Fibroblast of skin of left biceps (primary cell): ENCODE measurements at places on chromosomes 7 and 10.

DNA sequence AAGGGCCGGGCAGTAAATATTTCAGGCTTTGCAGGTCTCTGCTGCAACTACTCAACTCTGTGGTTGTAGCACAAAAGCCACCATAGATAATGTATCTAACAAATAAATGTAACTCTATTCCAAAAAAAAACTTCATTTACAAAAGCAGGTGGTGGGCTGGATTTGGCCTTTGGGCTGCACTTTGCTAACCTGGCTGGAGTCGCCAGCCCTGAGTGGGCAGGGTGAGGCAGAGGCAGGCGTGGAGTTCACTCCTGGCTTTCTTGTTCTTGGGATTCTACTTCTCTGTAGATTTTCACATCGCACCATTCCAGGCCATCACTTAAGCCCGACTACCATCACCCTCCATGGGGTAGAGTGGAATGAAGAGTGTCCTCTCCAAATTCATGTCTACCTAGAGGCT lies 367.6 kb upstream of the MGMT start:
- DNase-seq, result no peak

DNA sequence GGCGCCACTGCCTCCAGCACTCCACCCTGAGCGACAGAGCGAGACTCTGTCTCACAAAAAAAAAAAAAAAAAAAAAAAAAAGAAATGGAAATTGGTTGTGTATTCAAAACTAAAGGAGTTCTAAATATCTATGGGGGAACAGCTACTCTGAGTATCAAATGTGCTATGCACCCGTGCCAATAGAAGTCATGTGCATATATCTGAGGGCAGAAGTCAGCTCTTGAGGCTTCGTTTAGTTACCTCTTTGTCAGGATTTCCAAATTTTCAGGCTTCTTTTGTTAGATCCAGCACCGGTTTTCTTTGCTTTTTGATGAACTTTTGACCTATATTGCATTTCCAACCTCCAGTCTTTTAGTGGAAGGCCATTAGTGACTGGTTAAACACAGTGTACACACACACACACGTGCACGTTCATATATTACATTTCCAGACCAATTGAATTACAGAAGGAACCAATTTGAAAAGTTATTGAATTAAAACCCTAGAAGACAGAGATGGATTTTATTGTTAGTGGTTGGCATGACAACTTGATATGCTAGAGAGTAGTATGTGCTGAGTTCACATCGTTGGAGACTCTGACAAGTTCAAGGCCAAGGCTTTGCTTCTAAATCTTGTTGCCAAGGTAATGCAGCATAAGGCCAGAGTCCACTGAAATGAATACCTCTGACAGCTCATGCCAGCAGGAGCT lies 33.1 kb upstream of the ADD3 start:
- DNase-seq, result no peak

- no peak for DNase-seq
These were observed 19.8 kb downstream of the ADAMTS14 start for GRCh38 chr10:70692043-70692603.

DNA sequence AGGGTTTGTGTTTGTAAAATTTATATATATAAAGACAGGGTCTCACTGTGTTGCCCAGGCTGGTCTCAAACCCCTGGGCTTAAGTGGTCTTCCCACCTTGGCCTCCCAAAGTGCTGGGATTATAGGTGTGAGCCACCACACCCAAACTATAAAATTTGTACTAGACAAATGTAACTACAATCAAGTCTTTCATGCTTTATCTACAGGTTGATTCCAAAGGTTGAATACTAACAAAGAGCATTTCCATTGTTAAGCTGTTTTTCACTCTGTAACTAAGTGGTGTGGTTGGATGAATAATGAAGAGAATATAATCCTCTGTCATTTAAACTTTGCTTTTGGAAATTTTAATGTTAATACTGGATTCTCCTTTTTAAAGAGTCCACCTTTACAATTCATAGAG lies 22.5 kb downstream of the WDR37 start:
- no peak for DNase-seq

DNA sequence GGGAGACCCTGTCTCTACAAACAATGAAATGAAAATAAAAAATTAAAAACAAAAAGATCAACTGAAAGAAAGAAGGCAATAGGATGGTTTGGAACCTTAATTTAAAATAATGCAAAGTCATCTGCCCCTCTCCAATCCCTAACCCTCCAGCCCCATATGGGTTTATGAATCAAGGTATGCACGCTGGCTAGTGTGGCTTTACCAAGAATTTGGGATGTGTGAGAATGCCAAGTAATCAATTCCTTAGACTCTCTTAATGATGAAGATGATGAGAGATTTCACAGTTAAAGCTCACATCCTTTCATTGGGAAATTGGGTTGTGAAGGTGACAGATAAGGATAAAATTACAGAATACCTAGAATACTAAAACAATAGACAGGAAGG lies 147.1 kb upstream of the AOAH start:
- no peak for DNase-seq

GRCh38 chr7:120941064-120941463 lies 9.5 kb upstream of the ING3 start:
- no peak for DNase-seq

DNA sequence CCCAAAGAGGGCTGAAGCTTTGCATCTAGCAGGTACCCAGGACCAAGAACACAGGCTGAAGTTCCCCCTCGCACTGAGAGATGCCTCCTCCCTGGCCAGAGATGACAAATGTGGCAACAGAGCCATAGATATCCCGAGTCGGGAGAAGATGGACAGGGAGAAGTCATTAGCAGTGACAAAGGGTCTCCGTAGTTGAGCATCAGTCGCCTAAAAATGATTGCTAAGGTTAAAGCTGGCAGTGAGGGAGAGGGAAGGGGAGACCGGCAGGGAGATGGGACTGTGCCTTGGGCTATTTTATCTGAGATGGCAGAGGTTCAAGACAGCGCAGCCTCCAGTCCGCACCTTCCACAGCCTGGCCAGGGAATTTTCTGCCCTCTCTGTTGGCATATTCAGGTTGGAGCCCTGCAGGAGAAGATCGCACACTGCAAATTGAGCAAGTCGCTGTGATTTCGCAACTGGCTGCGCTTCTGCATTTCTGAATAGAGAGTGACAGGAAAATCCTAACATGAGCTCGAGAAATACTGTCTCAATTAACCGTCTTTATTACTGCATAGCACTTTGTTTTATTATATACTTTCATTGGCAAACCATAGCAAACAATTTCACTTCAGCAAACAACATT lies 238.9 kb upstream of the GPR26 start:
- no peak for DNase-seq

- peak; percentile 62 for DNase-seq
These were observed 538.5 kb downstream of the SUGCT start for GRCh38 chr7:40673285-40673684.

GRCh38 chr10:86164174-86164774 lies 202.3 kb downstream of the GRID1 start:
- DNase-seq, result no peak

DNA sequence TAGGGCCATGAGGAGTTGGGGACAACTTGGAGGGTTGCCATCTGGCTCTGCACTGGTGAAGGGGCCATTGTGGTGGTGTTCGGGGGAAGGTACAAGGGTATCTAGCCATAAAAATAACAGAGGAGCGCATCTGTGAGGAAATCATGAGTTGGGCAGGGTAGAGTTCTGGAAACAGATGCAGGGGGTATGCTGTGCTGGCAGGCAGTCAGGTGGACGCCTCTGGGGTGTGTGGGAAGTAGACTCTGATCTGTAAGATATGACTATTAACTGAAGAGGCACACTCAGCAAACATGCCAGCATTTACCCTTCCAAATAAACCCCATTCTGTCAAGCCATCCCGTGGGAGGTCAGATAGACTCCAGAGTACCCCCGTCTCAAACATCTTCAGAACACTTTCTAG lies 79.8 kb downstream of the CLEC2L start:
- DNase-seq, result no peak

GRCh38 chr10:131004276-131004675 lies 307.2 kb downstream of the TCERG1L start:
- DNase-seq, result no peak

DNA sequence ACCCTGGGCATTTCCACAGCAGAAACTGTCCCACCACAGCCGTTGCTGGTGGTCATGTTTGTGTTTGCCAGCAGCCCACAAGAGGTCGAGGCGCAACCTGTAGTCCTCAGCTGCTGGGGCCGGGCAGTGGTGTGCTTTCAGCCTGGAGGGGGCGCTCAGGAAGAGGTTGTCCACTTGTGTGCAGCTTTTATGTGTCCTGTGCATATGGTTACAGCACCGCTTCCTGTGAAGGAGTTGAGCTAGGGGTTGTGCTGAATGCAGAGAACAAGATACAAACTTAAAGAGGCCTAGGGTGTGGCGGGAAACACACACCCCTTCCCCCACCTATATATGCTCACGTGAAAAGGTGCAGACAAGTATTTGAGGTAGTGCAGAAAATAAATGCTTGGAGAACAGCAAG lies 29.5 kb upstream of the PFKFB3 start:
- no peak for DNase-seq

DNA sequence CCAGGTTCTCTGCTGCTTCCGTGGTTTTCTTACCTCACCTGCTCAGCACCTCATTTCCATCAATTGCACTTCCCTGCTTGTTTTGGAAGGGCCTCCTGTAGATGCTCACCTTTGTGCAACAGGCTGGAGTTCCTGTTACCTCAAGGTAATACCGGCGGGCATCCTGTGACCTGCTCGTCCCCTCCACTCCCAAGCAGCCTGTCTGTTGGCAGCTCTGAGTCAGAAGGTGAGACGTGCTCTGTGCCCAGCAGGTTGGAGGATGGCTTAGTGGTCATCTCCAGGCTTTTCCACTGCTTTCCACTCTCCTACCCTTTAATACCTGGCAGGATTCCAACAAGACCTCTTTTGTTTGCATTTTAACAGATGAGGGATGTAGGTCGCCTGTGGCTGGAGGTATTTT lies 86.0 kb downstream of the CAMK1D start:
- DNase-seq, result no peak

- no peak for DNase-seq
These were observed 16.9 kb upstream of the CUL1 start for GRCh38 chr7:148681821-148682220.

DNA sequence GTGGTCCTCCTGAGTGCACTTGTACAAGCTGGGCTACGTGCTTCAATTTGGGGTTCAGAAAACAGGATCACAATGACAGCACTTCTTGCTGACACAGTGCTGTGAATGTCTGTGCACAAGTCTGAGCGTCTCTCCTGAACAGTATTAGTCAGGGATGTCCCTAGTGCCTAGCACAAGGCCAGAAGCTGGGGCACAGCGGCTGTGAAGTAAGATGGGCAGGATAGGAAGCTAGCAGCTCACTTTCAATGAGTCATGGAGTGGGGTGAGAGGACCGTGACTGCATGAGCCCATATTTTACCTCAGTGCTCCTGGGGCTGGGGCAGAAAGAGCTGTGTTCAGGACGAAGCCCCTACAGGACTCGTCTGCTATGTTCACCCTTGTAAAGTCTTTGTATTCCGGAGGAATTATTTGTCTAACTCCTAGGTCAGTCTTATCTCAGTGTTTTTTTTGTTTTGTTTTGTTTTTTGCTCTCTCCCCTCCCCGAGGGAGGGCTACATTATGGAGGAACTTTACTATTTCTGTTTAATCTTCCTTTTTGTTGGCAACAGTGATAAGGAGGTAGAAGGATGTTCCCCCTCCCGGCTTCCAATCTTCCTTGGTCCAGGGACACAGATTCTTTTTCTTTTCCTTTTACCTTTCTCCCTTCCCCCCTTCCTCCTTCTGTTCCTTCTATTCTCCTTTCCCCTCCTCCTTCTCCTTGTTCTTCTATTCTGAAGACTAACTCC lies 2.8 kb upstream of the LRMDA start:
- no peak for DNase-seq

DNA sequence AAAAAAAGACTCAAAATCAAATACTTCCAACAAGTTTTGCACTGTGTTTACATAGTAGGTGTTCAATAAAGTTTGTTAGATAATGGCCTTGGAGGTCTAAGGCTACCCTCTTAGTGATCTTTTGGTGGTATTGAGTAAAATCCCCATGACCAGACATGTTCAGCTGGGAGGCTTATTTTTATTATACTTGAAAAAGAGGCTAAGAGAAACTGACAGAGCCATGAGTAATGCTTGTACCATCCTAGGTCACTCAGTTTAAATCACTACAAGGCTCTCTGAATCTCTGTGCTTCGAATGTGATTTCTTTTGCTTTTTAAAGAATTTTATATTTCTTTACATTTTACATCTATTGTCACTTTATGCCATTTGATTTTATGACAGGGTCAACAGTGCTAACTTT lies 90.5 kb downstream of the TWIST1 start:
- no peak for DNase-seq

- DNase-seq, result peak; percentile 44
These were observed 20.9 kb downstream of the EBF3 start for GRCh38 chr10:129942936-129943715.

DNA sequence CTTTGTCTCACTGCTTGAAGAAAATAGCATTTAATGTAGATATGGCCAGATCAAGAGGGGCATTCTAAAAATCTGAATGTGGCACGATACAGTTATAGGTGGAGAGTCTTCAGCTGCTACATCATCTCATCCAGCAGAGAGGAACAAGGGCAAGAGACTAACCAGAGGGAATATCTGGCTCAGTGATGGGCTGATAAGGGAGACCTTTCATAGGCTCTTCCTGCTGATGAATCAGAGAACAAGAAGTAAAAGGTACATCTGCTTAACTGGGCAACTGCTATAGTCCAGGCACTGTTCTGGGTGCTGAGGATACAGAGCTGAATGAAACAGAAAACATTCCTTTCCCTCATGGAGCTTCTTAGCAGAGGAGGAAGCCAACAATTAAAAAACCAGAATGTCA lies 37.9 kb downstream of the PIP4K2A start:
- DNase-seq, result no peak

- no peak for DNase-seq
These were observed 70.1 kb upstream of the RAB18 start for GRCh38 chr10:27433976-27434375.

- DNase-seq, result no peak
These were observed 19.0 kb upstream of the CPN1 start for GRCh38 chr10:100100651-100101184.

- DNase-seq, result no peak
These were observed 120.6 kb downstream of the REEP3 start for GRCh38 chr10:63641799-63642198.

DNA sequence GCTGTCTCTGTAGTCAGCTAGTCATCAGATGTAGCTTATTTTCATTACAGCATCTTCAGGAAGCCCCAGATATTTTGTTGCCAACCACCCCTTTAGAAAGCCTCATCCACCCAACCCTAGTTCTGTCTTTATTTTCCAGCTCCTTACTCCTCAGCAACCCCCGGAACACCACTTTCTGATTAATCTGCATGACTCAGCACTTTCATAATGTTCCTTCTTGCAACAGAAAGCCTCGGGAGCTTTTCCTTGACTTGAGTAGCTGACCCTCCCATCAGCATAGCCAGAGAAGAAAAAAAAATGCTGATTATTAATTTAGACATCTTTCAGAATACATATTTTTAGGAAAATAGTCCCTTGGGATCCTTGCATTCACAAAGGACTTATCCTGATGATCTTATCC lies 244.0 kb upstream of the CXCL12 start:
- peak; percentile 72 for DNase-seq

- no peak for DNase-seq
These were observed 99.1 kb upstream of the AOAH start for GRCh38 chr7:36823353-36823752.

DNA sequence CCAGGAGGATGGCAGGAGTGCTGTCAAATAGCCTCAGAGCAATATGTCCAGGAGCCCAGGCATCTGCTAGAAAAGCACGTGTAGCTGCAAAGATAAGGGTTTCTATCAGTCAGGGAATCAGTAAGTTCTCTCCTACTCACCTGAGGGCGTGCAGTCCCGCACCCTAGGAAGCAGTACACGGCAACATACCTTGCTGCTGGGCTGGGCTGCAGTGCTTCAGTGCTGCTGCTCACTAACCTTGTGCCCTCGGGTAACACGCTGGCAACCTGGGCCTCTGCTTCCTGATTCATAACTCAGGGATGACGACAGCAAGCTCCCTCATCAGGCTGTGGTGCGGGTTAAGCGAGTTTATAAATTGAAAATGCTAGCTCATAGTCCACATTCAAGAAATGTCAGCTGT lies 29.5 kb upstream of the CCNY start:
- DNase-seq, result no peak
